ENCODE measurements at places on chromosomes 2 and 18.

DNA sequence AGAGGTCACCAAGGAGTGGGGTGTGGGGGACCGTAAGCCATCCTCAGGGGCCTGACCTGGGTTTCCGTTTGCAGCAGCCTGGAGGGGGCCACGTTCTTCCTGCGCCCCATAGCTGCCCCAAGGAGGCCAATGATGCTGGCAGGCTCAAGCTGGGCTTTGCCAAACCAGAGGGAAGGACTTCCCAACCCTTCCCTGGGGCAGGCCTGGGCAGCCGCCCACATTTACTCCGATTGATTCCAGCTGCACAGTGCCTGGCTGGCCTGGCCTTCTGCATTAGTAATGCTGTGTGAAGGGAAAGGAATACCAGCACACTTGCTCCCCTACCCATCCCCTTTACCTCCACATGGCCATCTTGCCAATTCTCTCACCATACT, 360.6 kb upstream of the SLC14A2 start:
- no peak for DNase-seq

- peak; percentile 40 for DNase-seq
These were observed 5.1 kb downstream of the DLX2 start for GRCh38 chr2:172097557-172098131.

DNA sequence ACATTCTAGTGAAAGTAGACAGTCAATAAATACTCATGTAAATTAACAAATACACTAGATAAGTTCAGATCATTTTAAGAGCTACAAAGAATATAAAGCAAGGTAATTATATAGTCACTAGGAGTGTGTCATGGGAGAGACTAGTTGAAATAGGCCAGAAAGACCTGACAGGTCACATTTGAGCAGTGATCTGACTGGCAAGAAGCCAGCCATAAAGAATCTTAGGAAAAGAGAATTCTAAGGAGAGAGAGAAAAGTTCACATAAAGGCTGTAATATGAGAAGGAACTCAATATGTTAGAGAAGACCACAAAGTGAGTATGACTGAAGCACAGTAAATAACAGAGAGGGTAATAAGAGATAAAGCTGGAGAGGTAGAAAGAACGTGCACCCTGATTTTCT, 31.2 kb downstream of the VSNL1 start:
- DNase-seq = no peak

- DNase-seq = no peak
These were observed 65.6 kb upstream of the ZNF385B start for GRCh38 chr2:179927041-179927440.

GRCh38 chr2:118748245-118748885, 99.1 kb downstream of the EN1 start:
- no peak for DNase-seq

- peak; percentile 55 for DNase-seq
These were observed 41.1 kb downstream of the FAM124B start for GRCh38 chr2:224360801-224361251.

GRCh38 chr2:26238311-26238958, 6.0 kb downstream of the HADHA start:
- DNase-seq = no peak

- peak; percentile 57 for DNase-seq
These were observed 43.1 kb upstream of the EML4 start for GRCh38 chr2:42125841-42126594.

GRCh38 chr2:224831530-224831929, 115.4 kb upstream of the CCDC195 start:
- DNase-seq = no peak

DNA sequence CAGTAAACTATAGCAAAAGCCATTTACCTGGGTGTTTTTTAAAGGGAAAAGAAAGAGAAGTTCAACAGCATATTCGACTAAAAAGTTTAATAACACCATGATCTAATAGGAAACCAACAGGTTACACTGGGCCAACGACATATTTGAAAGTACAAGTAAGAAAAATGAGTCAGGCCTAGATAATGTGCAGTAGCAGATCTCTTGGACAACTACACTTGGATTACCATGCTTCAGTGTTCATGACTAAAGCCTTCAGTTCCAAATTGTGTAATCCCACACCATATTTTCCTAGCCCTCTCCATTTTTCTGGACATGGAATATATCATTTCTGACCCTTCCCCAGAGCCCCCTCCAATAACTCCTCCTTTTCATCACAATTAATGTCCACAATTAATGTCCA, 39.1 kb upstream of the FIGN start:
- DNase-seq = no peak

DNA sequence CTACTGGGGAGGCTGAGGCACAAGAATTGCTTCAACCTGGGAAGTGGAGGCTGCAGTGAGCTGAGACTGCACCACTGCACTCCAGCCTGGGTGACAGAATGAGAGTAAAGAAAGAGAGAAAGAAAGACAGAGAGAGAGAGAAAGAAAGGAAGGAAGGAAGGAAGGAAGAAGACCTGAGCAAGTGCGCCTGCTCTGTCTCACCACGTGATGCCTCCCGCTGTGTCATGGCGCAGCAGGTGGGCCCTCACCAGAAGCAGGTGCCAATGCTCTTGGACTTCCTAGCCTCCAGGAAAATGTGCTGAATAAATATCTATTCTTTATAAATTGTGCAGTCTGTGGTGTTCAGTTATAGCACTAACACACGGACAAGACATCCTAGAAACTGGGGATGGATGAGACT, 270.0 kb downstream of the CYP26B1 start:
- no peak for DNase-seq

DNA sequence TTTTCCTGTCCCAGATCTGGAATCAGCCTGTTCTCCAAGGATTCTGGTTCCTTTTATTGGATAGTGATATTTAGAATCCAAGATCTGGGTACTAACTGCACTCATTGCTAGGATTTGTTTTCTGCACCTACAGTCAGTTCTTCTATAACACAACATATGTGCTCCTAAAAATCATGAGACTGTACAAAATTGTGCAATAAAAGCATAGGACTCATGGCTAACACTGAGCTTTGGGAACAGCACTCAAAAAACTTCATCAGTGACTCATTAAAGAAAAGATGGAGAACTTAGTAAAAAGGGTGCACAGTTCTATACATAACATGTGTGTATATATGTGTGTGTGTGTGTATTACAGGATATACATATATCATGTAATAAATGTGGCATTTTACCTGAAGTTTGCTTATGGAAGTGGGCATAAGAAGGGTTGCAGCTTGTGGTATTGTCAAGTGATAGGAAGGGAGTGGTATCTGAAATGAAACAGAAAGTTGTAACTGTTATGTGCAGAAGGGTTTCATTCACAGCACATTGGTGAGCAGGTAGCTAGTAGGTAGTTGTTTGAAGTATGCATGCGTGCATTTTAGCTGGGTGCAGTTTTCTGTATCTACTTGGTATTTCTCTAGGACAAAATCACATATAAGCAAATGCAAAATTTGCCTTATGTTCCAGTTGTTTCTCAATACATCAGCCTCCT, 5.9 kb upstream of the SCYGR2 start:
- DNase-seq = no peak

DNA sequence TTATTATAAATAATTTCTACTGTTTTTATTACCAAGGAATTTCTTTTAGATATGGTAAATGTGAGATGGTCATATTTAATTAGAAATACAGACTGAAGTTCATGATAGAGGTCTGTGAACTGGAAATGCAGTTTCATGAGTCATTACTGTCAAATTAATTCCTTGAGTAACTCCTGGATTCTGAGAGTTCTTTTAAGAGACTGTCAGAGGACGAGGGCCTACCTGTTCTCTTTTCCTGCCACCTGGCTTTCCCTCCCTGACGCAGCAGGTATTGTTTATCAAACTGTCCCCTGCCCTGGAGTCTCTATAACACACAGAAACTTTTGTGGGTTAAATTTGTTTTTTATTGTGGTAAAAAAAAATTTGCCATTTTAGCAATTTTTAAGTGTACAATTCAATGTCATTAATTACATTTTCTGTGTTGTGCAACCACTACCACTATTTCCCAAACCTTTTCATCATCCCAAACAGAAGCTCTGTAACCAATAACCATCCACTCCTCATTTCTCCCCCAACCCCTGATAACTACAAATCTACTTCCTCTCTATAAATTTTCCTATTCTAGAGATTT, 142.6 kb downstream of the DIS3L2 start:
- no peak for DNase-seq

DNA sequence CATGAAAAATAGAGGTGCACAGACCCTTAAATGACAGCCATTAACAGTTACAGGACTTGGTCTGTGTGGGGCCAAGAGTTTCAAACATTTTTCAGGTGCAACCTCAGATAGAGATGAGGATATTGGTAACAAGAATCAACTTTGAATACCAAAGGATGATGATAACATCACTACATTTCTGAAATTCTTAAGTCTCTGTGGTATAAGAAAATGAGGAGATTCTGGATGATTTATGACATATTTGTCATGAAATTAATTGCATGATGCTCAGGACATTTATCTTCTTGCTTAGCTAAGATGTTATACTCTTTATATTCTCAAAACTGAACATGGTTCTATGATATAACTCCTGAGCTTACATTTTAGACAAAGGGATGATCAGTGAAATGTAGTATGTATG, 471.8 kb upstream of the CWC22 start:
- DNase-seq = no peak

GRCh38 chr2:189165656-189166380, 13.7 kb downstream of the COL5A2 start:
- no peak for DNase-seq

DNA sequence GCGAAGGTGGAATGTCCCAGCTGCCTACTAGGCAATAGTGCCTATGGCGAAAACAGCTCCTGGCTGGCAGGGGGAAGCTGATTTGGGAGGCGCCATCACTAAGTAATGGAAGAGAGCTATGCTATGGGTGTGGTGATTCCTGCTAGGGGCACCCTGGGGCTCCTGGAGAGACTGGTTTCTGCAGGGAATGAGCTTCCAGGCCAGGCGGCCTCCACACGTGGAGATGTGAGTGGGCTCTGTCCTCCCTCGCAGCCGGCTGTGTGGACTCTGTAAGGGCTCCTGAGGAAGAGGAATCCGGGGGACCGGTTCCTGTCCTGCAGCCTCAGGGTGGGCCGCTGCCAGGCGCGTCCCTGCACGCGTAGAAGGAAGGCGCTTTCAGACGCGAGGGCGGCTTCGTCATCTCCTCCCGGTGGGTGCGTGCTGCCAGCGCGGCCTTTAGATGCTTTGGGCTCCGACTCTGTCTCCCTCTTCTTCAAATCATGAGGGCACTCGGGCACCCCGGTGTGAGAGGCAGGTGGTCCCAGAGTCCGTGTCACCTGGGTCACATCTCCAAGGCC, 55.5 kb upstream of the ANKRD62 start:
- DNase-seq = peak; percentile 22

GRCh38 chr2:68863996-68864395, 7.2 kb downstream of the BMP10 start:
- no peak for DNase-seq

DNA sequence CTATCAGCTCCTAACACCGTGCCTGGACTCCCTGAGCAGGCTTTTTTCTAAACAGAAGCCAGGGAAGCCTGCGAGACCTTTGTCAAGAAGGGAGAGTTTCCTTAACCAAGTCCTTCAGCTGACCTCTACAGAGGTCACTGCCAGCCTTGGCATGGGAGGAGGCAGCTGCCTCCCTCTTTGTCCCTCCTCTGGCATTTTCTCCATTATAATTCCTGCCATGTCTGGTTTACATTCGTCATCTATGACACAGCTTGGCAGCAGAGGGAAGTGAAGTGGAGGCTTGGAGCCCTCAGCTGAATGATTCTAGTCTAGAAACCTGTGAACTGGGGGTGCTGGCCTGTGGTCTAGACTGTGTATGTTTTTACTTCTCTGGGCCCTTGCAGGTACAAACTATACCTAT, 22.5 kb downstream of the LIPG start:
- DNase-seq = no peak

DNA sequence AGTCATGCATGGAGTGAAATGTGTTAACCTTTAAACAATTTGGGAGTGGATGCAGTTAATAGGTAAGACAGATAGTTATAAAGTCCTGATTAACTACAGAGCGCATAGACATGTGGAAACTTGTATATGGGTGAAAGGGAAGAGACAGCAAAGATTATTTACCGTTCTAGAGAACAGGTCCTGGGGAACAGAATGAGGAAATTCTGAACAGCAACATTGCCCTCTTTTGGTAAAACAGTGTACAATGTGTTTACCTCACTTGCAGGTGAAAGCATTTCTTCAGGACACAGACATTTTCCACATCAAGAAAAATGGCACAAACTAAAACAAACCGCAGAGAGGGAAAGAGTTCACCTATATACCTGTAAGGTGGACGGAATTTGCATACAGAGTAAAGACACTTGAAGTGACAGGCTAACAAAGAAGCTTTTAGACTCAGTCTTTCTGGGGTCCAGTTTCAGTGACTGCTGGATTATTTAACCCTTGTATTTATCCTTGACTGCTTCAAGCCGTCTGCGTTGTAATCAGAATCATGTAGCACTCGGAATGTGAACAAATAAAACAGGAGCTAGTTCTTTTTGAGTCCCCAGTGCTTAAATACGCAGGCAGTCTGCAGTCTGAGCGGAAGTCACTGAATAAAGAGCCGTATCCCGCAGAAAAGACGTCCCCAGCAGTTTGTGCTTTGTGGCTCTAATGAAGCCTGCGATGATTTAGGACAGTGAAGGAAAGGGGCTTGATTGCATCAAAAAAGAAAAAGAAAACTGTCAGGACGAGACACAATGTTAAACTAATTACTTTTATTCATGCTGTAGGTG, 364.8 kb upstream of the GALNT5 start:
- DNase-seq = peak; percentile 52

DNA sequence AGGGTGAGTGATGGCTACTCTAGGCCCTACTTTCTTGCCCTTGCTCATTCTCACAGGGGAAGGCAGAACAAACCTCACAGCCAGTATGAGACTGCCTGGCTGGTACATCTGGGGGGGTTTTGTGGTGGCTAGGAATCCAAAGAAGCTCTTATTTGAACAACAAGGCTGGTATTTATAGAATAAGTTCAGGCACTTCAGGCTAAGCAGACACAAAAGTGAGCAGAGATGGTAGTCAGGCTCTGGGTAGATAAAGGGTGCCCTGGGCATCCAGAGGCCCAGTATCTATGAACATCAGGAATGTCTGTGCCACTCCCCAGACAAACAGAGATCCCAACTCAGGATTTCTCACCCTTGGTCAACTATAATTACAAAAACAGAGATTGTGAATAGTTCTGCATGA, 57.2 kb upstream of the RTN4 start:
- no peak for DNase-seq

DNA sequence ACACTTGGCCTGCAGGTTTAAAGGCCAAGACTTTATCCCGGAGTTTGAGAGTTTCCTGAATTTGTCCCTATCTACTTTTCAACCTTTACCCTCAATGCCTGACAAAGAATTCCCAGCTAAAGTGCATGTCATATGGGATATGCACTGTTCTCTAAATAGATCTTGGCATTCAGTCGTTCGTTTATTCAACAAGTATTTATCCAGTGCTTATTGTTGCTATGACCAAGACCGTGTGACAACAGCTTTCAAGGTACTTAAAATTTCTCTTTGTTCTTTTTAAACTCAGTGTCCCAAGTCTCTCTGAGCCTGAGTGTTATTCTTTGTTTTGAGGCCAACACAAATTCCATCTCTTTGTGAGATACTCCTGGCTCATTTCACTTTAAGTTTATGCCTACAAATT, 133.4 kb downstream of the RGPD3 start:
- no peak for DNase-seq

GRCh38 chr18:62784966-62785413, 69.6 kb downstream of the PHLPP1 start:
- peak; percentile 87 for DNase-seq
